Activated T-helper 17 cell treated with anti-CD3 and anti-CD28 coated beads, Interleukin-2, amount 50 U/mL, for 72 hours (primary cell): ENCODE measurements at places on chromosomes 16 and 17.

DNA sequence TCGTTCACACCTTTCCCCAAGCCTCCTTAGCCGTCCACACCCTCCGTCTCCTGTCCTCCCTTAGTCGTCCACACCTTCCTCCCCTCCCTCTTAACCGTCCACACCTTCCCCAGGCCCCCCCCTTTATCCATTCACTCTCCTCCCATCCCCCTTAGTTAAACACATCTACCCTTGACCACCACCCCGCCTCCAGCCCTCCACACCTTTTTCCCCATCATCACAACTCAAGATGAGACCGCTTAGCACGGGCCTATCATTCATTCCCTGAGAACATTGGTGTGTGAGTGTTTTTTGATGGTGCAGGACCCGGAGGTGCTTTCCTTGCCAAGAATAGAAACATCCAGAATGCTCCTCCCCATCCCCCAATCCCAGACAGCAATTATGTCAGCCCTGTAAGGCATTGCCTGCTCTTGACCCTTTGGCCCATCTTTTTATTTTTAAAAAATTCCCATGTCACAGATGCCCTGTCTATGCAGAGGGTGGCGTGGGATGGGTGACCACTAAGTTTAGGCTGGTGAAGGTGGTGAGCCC is 1.4 kb downstream of the TENT4B start:
- ATAC-seq: no peak

DNA sequence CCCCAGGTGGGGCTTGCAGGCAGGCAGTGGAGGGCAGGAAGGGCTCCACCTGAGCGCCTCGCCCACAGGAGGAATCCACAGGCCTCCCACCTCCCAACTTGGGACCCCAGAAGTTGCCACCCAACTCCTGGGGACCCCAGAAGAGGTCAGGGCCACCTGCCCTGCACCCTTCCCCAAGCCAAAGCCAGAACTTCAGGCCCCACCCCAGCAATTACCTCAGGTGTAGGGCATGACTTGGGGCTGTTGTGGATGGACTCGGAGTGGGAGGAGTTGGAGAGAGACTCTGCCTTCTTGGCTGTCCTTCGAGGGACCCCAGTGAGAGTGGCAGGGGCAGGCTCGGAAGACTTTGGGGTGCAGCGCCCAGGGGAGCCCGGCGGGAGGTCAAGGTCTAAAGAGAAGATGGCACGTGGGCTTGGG is 10.5 kb downstream of the TSPOAP1 start:
- no peak for ATAC-seq

DNA sequence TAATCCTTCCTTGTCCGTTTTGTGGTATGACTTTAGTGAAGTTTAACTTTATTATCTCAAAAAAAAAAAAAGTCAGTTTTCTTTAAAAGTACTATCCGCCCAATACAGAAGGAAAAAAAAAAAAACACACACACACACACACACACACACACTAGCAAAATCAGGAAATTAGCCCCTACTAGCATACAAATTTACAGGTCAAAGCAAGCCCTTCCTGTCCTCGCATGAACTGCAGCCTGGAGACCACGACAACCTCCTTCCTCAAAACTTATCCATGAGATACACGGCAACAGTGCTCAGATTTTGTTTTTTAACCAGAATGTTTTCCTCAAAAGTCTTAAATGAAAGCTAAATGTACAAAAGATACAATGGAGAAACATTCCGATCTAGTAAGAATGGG is 16.2 kb downstream of the NCOR1 start:
- no peak for ATAC-seq

DNA sequence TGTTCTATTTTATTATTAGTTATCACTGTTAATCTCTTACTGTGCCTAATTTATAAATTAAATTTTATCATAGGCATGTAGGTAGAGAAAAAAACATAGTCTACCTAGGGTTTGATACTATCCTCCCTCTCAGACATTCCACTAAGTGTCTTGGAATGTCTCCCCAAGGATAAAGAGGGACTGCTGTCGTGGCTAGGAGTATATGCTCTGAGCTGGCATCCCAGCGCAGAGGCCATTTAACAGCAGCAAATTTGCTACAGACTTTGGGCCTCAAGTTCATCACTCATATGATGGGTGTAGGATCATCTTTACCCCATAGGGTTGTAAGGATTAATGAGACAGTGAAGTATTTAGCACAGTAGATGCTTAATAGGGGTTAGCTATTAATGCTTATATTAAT is 56.7 kb downstream of the ZFHX3 start:
- ATAC-seq: no peak

DNA sequence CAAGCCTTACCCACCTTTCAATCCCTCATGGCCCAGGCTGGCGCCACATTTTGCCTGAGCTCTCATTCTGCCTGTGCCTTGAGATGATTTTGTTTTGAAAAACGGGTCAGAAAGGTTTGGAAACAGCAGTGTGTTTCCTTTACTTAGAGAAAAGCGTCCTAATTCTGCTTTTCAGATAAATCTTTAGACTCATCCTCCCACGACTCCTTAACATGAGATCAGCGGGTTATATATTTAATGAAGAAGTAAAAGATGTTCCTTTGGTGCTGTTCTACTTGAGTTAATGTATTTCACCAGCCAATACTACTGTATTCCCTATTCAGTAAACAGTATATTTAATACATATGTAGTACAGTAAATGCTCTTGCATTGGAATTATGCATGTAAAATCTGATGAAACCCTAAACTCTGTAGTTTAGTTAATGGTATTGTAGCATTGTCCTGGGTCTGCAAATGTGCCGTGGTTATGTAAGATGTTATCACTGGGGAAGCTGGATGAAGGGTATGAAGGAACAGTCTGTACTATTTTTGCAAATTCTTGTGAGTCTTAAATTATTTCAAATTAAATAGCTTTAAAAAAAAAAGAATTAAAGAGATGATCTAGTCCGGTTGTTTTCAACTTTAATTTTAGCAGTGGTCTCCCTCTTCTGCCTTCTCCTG is 199.4 kb upstream of the CACNG5 start:
- no peak for ATAC-seq

GRCh38 chr16:79429381-79430190 is 171.0 kb downstream of the MAF start:
- ATAC-seq: no peak

DNA sequence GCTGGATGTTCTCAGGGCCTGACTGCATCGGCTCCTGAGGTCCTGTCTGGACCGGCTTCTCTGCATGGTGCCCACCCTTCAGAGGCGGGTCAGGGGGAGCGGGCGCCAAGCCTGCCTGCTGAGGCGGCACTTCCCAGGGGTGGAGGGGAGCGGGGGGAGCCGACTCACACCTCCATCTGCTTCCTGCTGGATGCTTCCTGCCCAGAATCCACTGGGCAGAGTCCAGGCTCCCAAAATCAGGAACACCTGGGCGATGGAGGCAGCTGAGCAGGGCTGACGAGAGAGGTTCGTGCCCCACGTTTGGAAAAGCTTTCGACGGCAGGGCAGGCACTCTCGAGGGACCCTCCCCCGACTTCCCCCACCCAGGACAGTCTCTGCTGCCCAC is 42.2 kb downstream of the TIMM22 start:
- ATAC-seq: no peak

DNA sequence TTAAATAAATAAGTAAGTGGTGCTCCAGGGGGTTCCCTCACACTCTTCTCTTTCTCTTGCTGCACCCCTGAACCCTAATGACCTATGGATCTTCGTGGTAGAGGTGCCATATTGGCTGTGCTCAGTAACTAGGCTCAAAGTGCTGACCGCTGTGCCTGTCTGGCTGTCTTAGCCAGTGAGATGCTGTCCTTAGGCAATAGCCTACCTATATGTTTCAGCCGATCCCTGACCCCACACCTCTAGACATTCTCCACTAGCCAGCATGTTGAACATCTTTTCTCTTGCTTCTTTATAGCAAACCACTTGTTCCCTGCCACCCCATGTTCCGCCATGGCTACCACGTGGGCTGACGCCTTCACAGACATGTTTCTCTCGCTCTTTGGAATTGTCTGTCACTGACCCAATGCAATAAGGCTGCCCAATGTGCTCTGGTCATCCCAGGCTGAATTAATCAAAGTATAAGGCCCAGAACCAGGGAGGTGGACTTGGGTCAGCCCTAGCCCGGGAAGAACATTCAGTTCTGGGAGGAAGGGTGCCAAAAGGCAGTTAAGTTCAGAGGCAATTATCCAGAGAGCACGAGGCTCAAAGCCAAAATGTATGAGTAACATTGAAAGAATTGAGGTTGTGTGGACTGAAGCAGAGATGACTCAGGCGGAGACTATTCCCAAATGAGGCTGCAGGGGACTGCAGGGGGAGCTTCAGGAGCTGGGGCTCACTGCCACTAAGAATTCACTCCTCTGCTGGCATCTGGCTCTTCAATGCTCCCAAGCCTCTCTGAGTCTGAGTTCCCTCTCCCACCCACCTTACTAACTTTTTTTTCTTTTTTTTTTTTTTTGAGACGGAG is 28.7 kb upstream of the TNRC6A start:
- peak; percentile 50 for ATAC-seq

DNA sequence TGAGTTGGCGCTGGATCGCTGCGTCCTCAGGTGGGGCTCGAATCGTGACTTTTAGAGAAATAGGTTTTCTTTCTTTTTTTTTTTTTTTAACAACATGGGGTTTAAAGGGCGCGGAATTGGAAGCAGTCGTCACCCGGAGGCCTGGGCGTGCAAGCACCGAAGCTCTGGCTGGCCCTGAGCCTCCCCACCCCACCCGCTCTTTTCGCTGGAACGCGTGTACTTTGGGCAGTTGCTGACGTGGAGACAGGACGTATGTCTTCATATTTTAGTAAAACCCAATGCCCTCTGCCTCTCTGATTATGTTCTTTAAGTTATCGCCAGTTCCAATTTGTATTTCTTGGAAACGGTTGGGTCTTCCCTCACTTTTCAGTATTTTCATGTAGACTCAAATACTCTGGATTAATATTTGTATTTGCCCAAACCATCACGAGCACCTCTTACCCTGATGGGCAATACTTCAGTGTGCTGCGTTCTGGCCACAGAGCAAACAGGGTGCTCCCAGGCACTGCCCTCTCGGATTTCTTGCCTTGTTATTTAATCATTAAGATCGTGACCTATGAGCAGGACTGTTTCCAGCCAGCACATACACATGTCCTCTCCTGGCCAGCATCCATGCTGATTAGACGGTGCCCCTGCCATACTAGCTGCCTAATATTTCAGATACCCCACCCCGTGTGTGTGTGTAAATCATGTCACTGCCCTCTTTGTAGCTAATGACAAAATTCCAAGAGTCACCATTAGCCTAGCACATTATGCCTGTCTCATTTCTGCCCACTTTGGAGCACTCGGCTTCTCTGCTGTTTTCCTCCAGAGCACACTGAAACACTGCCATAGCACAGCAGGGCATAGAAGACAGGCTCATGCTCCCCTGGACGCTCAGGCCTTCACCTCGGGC is 805 bp upstream of the C16orf95 start:
- peak; percentile 44 for ATAC-seq

- no peak for ATAC-seq
These were observed 6.8 kb downstream of the STAC2 start for GRCh38 chr17:39218906-39219305.

DNA sequence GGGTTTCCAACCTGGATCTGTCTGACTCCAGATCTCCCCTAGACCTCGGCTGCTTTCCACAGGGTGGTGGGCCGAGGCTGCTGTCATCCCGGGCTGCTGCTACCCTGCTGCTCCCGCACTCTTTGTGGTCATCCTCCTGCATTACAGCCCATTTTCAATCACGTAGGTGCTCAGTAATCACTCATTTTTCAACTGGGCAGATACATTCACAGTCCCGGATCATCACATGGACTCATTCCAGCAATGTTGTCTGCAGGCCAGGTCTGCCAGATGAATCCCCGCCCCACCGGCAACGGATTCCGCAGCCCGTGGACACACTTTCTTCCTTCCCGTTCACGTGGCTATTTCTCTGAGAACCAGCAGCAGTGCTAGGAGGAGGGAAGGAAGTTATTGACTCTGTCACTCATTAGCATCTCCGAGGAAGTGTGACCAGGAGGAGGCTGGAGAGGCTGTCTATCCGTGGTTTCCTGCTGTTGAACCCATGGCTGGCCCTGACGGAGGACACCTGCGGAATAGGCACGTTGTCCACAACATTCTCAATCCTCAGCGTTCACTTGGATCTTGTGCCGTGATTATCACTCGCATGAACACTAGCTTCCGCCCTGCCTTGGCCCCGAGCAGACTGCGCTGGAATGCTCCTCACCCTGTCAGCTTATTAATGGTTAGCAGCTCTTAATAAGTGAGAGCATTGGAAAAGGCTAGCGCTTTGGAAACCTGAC is 14.7 kb upstream of the ZCCHC14 start:
- no peak for ATAC-seq

- ATAC-seq: no peak
These were observed 30.5 kb downstream of the IQCK start for GRCh38 chr16:19748389-19749168.

- no peak for ATAC-seq
These were observed 231.8 kb downstream of the C16orf95 start for GRCh38 chr16:87085441-87085840.

GRCh38 chr16:56279914-56280313 is 88.6 kb downstream of the GNAO1 start:
- ATAC-seq: no peak

DNA sequence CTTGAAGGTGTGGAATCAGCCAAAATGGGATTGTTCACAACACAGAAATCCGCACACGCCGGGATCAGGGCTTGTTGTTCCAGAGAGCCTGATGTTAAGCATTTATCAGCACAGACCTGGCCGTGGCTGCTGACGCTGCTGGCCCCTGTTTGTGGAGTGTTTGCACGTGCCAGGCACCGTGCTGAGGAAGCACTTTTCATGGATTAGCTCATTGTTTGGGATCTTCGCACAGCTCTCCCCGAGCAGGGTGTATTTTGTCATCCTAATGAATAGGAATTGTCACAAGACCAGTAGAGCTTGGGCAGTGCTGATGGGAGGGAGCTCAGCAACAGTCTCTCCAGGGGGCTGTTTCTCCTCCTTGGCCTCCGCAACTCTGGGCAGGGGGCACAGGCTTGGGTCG is 160.4 kb upstream of the PLCG2 start:
- ATAC-seq: no peak

GRCh38 chr17:7058831-7059447 is 15.0 kb upstream of the SLC16A11 start:
- ATAC-seq: peak; percentile 10

GRCh38 chr17:19876529-19877161 is 8.9 kb upstream of the ULK2 start:
- ATAC-seq: peak; percentile 81

- ATAC-seq: peak; percentile 96
These were observed at the start of gene KIF19 for GRCh38 chr17:74325743-74326379. KIF19 (plus strand) TSS chr17:74326226; CDS start chr17:74326350, 124 bp downstream.

DNA sequence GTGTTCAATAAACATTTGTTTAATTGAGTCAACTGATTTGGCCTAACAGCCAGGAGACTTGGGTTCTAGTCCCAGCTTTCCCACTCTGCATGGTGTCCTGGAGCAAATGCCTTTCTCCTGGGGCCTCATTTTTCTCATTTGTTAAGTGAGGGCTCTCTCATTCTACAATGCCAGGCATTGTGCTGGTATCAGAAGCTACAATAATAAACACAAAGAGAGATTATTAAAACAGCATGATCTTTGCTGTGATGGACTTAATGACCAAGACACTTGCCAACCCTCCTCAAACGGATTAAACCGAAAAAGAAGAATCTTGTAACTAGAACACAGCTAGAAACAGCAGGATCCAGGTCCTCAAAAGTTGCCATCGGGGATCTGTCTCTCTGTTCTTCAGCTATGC is 4.8 kb upstream of the VAMP2 start:
- no peak for ATAC-seq

GRCh38 chr17:80474231-80474960 is 2.0 kb downstream of the NPTX1 start:
- ATAC-seq: no peak
